NCI-H1694 treated with DMSO at 0.1 percent for 48 hours (cell line): ENCODE measurements at places on chromosomes 6 and 20.

DNA sequence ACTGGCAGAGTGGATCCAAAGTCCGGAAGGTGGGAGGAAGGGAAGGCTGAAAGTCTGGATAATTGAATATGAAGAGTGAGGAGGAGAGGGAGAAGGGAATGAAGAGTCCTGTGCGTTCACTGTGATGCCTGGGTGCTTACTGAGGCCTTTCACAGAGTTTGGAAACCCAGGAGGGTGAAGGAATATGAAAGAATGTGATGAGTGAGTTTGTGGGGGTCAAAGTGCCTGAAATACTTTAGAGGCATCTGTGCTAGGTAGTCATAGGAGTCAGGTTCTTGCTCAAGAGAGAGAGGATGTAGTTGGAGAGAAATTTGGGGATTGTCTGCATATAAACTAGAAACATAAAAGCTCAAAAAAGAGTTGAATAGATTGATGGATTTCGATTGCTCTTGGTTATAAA is 20.7 kb downstream of the NKX2-4 start:
- DNase-seq = no peak

DNA sequence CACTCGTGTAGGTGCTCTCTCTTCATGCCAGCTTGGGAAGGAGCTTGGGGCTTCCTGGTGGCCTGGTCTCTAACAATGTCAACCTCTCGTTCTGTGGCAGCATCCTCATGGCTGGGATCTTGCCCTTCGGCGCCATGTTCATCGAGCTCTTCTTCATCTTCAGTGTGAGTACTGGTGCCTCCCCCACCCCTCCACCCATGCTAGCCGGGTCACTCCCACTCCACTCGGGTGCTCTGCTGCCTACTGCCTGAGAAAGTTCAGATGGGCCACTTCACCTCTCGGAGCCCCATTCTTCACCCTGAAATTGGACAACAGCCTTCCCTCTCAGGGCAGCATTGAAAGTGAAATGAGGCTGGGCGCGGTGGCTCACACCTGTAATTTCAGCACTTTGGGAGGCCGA is 48.8 kb downstream of the TM9SF4 start:
- DNase-seq = no peak

DNA sequence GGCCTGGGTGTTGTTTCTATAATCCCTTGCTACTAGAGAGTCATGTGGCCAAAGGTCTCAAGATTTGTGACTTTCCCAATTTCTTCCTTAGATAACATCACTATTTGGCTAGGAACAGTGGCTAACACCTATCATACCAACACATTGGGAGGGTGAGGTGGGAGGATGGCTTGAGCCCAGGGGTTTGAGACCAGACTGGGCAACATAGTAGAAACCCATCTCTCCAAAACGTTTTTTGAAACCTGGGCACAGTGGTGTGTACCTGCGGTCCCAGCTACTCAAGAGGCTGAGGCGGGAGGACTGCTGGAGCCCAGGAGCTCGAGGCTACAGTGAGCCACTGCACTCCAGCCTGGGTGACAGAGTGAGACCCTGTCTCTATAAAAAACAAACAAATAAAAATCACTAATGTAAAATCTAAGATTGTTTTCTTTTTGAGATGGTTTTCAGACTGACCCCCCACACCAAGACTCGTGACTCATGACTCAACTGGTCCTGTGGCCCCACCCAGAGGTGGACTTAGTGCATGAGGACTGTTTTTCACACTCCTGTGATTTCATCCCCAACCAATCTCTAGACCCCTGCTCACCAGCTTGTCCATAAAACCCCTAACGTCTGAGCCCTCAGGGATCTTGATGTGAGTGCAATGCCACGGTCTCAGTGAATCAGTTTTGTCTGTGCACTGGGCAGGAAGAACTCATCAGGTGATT is 48.3 kb upstream of the KIF16B start:
- no peak for DNase-seq

DNA sequence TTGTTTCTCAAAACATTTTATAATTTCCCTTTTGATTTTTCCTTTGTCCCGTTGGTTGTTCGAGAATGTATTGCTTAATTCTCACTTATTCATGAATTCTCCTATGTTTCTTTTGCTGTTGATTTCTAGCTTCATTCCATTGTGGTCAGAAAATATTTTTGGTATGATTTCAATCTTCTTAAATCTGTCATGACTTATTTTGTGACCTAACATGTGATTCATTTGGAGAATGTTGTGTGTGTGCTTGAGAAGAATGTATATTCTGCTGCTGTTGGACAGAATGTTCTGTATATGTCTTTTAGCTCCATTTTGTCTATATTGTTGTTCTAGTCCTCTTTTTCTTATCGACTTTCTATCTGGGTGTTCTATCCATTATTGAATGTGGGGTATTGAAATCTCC is 286.2 kb upstream of the RNF217 start:
- no peak for DNase-seq
